D721Med (cell line): ENCODE measurements at places on chromosomes 13 and 19.
A peak's percentile ranks its signal among the peaks of the same experiment; 100 is the strongest.

DNA sequence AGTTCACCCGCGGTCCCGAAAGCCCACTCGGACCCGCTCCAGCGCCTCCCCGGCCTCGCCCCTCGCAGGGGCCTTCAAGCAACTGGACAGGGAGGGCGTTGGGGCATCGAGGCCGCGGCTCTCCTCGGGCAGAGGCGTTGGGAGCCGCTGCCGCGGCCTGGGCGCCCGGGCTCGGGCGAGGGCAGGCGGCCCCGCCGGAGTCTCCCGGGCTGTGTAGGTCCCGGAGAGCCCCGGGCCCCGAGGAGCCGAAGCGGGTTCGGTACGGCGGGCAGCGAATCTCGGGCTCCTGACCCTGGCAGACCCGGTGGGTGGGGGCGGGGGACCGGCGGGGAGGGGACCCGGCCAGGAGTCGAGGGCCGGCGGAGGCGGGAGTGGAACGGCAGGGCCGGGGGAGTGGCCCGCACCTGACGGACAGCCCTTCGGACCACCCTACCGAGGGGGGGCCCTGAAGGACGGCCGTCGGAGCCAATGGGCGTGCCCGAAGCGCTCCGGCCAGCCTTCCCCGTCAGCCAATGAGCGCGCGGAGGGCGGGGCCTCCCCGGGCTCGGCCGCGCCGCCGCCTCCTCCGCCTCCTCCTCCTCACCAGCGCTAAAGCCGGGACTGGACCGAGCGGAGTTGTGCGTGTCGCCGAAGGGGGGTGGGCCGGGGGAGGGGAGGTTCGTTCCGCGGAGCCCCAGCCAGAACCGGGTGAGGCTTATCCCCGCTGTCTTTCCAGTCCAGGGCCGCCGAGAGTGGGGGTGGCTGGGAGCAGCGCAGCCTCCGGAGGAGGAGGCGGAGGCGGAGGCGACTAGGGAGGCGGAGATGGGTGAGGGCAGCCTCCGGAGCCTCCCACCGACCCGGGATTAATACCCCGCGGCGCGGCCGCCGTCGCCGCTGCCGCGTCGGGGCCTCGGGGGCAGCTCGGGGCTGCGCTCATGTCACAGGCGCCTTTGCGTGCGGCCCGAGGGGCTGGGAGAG, at the start of gene ZMYM2:
Gene ZMYM2, plus strand, starts transcription at position 573 of the 957 bp plus-strand sequence. CDS start 34,346 bp downstream, outside the sequence.
- peak; percentile 81 for DNase-seq

DNA sequence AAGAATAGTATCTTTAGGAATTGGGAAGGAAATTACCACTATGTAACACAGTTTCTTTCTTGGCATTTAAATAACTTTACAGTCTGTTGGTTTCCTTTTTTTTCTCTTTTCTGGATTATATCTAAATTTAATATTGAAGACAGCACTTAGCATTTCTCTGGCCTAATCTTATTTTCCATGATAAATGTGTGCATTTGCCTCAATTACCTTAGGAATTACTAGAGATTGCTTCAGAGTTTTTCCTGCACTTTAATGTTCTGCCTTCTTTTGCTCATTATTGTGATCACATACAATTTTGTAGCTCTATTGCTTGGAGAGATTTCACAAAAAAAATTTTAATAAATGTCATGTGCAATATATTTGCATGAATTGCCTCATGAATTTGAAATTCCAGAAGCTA, 25.1 kb downstream of the DCT start:
- no peak for DNase-seq

DNA sequence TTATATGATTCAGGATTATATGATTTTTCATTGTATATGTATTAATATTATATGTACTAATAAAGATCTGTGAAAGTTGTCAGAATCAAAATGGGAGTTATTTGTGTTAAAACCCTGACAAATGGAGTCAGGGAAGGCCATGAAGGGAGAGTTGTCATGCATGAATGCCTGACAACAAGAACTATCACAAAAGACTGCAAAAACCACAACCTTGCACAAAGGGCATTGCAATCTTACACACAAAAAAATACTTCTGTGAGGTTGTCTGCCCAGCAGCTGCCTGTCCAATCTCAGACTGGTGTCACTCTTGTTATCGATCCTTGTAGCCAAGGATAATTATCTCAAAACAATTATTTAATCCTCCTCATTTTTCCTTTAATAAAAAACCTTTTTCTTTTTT, 21.2 kb upstream of the RBM26 start:
- DNase-seq = no peak

DNA sequence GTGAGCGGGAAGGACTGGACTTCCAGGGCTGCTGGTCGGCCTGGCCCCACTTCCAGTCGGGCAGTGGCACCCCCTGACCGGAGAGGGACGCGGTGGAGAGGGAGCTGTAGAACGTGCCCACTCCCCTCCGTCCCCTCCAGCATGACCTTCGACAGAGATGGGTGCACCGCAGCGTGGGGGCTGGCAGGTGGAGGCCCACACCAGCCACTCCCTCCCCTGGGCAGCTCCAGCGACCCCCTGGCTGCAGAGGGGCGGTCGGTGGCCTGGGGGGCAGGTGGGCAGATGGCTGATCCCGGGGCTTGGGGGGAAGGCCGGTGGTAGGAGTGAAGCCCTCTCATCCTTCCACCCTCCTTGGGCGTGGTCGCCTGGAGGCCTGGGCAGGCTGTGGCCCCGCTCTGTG, 2.4 kb downstream of the HCN2 start:
- no peak for DNase-seq

GRCh38 chr19:29299416-29300380, 86.7 kb upstream of the UQCRFS1 start:
- no peak for DNase-seq

DNA sequence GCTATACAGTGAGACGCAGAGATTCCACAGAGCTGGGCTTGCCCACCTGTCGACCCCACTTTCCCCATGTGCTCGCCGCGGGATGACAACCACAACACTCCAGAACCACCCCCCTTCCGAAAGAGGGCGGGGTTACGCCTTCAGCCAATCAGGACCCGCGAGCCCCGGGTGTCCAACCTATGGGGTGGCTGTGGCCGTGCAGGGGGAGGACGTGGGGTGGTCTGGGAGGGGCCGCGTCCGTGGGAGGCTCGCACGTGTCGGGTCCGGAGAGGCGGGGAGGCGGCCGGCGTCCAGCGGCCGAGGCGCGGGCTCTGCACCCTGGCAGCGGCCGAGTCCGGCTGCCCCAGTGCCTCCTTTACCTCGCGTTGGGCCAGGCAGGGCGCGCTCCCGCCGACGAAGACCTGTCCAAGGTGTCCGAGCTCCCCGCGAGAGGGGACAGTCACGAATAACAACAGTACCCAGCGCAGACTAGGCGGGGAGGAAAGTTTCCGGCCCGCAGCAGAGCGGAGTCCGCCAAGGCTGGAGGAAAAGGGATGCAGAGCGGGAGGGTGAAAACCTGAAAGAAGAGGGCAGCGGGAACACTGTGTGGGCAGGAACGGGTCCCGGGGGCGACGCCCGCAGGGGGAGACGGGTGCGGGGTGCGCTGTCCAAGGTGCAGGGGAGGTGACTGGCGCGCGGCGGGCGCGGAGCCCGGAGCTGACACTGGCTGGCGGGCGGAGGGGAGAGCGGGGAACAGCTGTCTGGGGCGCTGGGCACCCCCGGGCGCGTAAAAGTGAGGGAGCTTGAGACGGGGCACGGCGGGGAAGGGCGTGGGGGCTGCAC, 911 bp downstream of the ENOX1 start:
- DNase-seq = no peak

DNA sequence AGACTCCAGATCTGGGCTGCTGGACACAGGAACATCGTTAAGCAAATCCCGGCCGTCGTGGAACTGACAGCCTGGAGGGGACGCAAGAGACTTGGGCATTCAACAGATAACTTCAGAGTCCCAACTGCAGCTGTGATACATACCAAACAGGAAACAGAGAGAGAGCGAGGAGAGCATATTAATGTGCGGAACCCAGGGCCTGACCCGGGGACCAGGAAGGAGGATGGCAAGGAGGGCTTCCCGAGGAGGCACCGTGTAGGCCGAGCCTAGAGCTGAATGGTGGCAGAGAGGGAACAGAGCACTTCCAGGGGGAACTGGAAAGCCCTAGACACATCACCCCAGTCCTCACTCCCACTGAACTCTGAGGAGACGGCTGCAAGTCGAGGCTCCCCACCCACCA, 68.1 kb downstream of the SIPA1L3 start:
- no peak for DNase-seq
